ENCODE measurements at places on chromosomes 4 and X.

DNA sequence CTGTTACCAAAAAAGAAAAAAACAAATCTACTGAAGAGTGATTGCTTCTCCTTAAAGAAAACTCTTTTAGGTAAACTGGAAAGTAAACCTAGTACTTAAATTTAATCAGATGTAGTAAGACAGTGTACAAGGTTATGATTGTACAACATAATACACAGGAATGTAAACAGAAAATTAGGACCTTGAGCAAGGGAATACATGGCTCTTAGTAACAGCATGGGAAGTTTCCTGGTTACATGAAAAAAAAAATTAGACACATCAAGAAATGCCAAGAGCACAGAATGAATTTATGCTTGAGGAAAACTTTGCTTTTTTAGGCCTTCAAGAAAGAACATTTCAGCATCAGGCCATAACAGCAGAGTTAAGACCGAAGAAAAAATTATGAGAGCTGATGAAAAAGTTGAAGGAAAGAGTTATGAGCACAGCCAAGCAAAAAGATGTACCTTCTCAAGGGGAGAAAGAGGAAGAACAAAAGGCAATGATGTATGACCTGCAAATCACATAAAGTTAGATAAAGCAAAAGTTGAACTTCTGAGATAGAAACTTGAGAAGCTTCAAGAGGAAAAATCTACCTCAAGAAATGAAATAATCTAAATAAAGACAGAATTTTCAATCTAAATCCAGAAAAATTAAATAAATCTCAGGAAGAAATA, 311.6 kb downstream of the GALNTL6 start:
- DNase-seq: no peak

DNA sequence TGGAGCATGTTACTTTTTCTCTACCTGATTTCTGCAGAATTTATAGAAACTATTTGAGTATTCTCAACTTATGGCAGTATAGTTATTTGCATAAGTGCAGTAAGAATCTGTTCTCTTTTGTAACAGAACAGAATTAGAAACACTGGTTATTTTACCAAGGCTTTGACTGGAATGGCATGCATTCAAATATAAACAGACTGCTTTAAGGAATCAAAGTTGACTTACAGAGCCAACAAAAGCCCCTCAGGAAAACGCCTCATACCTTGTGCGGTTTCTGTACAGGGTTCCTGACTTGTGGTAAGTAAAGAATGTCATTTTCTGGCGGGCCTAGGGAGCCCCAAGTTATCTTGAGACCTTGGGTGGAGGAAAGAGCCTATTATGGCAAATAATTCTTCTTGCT, 97.1 kb downstream of the GPR143 start:
- peak; percentile 30 for DNase-seq

DNA sequence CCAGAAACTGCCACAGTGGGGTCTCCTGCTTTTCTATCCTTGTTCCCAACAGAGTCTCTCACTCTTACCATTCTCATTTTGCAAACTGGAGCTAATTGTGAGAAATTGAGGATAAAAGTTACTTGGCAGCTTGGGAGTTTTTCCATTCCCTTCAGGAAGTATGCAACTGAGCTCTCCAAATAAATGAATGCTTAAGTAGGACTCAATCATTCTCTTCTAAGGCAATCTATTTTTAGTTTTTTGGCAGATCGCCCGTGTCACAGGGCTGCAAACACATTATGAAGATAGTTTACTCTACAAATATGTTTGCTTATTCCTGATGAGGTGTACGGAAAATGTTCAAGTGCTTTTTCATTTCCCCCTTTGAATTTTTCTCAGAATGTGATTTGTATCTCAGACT, 5.3 kb downstream of the ASB11 start:
- peak; percentile 9 for DNase-seq

DNA sequence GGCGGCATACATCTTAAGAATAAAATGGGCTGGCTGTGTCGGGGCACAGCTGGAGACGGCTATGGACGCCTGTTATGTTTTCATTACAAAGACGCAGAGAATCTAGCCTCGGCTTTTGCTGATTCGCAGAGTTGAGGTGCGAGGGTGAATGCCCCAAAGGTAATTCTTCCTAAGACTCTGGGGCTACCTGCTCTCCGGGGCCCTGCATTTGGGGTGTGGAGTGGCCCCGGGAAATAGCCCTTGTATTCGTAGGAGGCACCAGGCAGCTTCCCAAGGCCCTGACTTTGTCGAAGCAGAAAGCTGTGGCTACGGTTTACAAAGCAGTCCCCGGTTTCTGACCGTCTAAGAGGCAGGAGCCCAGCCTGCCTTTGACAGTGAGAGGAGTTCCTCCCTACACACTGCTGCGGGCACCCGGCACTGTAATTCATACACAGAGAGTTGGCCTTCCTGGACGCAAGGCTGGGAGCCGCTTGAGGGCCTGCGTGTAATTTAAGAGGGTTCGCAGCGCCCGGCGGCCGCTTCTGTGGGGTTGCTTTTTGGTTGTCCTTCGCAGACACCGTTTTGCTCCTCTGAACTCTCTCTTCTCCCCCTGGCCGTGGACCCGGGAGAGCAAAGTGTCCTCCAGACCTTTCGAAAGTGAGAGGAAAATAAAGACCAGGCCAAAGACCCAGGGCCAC, 1.9 kb downstream of the SHOX start:
- DNase-seq: no peak

GRCh38 chrX:119604766-119605463, 1.3 kb downstream of the NKRF start:
- DNase-seq: no peak

- DNase-seq: no peak
These were observed 55.4 kb downstream of the NELFA start for GRCh38 chr4:1953335-1953734.

- DNase-seq: no peak
These were observed 105.9 kb downstream of the LARP1B start for GRCh38 chr4:128166982-128167381.

GRCh38 chr4:1532549-1533395, 126.5 kb upstream of the NKX1-1 start:
- no peak for DNase-seq

GRCh38 chrX:140983730-140984129, 18.7 kb upstream of the SPANXB1 start:
- DNase-seq: no peak

DNA sequence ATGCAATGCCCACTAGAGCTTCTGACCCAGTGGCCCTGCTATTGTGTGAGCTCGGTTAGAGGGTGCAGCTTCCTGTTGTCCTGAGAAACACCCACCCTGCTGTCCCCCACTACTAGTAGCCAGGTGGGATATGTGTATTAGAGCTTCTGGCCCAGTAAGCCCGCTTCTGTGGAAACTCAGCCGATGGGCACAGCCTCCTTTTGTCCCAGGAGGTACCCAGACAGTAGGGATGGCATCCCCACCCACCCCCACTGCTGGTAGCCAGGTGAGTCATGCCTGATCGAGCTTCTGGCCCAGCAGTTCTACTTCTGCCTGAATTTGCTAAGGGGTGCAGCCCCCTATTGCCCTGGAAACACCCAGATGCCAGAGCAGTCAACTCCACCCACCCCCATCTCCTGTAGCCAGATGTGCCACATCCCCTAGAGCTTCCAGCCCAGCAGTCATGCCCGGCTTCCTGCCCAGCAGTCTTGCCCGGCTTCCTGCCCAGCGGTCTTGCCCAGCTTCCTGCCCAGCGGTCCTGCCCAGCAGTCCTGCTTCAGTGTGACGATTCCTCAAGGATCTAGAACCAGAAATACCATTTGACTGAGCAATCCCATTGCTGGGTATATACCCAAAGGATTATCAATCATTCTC, 162.7 kb upstream of the KLF8 start:
- DNase-seq: no peak

DNA sequence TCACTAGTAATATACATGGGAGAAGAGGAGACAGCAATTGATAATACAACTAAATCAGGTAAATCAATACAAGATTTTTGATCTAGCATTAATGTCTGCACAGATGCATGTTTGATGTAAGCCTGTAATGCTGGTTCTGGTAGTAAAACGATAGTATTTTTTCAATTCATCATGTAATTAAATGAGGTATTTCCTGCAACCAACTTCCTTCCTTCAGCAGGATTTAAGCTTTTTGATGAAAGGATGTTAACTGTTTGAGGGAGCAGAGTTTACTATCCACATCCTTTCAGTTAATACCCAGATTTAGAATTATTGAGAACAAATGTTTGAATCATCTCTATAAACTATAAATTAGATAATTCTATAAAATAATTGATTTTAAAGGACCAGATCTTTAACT, 31.4 kb upstream of the NFKB1 start:
- DNase-seq: no peak

- DNase-seq: no peak
These were observed 173.1 kb upstream of the KLF3 start for GRCh38 chr4:38490753-38491446.

GRCh38 chr4:118783887-118784286, 52.0 kb downstream of the SEC24D start:
- DNase-seq: no peak

GRCh38 chr4:3623106-3623505, 90.9 kb upstream of the LRPAP1 start:
- no peak for DNase-seq

DNA sequence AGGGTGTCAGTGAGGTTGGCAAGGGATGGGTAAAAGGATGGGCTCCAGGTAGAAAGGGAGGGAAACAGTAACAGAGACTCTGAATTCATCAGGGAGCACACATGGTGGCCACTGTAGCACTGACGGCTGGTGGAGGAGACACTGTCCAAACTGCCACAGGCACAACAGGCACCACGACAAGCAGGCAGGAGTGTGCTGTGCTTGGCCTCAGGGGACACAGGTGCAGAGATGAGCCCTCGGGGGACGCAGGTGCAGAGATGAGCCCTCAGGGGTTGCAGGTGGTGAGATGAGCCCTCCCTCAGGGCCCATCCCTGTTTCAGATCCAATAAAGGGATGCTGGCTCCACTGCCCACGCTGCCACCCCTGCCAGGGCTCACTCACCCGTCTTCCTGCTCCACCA, 7.6 kb downstream of the PDE6B start:
- DNase-seq: no peak

GRCh38 chrX:84168095-84168494, 19.9 kb downstream of the RPS6KA6 start:
- DNase-seq: no peak

GRCh38 chrX:129934952-129935351, 29.0 kb downstream of the UTP14A start:
- no peak for DNase-seq

DNA sequence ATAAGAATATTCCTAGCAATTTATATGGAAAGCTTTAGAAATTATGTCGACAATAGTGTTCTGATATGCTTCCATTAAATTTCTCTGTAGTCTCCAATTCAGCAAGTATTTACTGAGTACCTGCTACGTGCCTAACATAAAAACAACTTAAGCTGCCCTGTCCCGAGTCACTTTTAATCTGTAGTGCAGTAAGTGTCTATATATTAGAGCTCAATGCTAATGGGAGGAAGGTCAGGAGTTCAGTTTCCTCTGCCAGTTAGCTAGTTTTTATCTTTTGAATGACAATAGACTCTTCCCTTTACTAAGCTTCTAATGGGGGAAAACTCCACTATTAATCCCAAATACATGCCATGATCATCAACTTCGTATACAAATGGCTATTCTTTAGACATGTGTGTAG, 118.7 kb upstream of the NAP1L5 start:
- DNase-seq: no peak

GRCh38 chrX:44891642-44892041, 18.7 kb downstream of the KDM6A start:
- no peak for DNase-seq

DNA sequence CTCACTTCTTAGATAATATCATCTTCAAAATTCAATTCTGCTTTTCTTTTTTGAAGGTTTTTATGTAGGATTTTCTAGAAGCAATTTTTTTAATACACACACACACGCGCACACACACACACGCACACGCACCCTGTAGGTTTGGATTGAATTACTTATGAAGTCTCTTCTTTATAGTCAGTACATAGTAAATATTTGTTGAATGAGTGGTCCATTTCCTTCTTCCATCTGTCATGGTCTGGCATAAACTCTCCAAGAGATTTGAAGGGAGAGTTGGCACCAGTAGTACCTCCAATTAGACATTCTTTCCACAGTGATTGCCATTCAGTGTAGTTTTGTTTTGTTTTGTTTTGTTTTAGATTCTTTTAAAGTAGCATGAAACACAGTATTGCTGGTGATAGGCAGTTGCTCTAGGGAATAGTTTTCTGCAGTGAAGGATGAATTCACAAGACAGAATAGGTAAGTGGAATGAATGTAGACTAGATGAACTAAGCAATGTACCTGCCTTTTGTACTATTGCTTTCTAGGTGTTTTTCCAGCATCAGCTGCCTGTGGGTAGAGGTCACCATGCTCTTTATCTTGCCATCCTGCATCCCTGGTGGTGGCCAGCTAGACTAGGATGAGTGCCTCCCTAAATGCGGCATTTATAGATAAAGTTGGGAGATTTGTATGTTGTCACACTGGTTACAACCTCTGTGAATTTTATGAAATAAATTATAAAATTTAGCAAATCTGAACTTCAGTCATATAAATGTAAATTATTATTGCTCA, 20.5 kb downstream of the PDLIM5 start:
- DNase-seq: peak; percentile 50

DNA sequence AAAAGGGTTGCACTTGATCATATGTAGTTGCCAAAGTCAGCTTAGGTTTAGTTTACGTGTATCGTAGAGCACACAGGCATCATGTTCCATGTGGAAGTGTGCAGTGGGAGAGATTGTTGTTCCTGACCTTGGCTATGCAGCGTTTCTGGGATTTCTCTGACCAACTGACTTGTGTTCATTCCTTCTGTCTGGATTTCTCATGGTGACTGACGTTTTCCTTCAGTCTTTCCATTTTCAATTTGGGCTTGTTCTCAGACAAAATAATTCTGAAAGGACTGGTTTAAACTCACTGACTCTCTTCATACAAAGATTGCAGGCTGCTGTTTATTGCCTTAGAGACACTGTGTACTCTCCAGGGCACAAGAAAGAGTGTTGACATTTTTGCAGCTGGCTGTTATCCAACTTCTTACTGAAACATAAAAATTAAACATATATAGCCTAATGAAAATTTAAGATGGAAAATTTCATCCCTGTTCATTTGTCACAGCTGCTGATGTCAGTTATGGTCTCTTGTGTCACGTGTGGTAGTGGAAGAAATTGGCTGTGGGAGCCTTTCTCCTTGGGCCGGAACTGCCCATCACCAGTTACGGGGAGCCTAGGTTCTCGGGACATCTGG, 95.4 kb downstream of the TNIP2 start:
- DNase-seq: no peak

DNA sequence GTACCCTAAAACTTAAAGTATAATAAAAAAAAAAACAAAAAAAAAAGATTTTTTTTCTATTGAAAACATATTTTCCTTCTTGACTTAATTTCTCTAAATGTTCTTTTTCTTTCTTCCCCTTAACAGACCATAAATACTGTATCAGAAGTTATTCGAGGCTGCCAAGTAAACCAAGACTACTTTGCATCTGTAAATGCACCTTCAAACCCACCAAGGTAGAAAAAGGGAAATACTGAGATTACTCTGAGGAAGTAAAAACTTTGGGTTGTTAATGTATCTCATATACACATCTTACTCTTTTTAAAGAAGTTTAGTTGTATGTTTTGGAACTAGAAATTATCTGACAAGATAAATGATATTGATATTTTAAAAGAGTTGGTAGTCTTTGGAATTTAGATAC, 65.6 kb downstream of the USO1 start:
- no peak for DNase-seq

GRCh38 chrX:18877469-18877868, 106.4 kb downstream of the PHKA2 start:
- no peak for DNase-seq
